Effector memory CD4-positive, alpha-beta T cell (primary cell): ENCODE measurements at places on chromosomes 2 and 18.

DNA sequence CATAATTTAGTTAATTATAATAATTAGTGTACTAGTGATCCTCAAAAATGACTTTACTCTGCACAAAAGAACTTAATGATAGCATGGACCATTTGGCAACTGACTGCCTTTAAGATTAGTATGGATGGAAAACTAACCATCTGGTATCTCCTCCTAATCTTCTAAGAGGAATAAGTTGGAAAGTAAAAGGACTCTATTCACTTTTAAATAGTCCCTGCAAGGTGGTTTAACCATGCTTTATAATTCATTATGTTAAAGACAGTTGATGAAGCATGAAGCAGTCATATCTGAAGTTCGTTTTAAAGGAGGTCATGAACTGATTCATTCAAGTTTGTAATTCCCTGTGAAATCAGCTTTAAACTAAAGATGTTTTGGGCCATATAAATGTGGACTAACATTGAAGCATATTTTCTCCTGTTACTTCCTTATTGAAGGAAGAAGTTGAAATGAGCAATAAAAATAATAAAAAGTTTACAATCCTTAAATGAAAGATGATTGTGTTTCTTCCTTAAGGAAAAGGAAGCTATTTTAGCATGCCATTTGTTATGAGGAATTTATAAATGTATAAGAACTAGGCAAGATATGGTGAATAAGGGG, 446.0 kb downstream of the XIRP2 start:
- no peak overlapping the region for H3K27ac ChIP-seq
- H3K4me3 ChIP-seq: no peak overlapping the region
- no peaks in the 10 kb centered on the region for H3K27me3 ChIP-seq

- no peaks in the 10 kb centered on the region for H3K27me3 ChIP-seq
- no peaks in the 10 kb centered on the region for H3K36me3 ChIP-seq
- H3K4me1 ChIP-seq: no peaks in the 10 kb centered on the region
- no peak for DNase-seq
These were observed 72.9 kb upstream of the PAX8 start for GRCh38 chr2:113351375-113352355.

DNA sequence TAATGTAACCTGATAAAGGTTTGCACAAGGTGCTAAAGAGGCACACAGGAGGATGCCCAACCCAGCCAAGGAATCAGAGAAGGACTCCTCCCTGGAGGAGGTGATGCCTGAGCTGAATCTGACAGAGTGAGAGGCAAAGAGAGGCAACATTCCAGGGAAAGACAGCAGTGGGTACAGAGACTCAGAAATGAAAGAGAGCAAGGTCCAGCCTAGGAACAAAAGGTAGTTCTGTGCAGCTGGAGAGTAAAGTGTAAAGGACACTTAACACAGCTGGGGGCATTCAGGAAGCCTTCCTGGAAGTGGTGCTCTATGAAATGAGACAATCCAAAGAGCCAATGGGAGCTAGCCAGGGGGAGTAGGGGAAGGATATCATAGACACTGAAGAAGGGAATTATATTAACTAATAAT, 181.0 kb upstream of the GLI2 start:
- H3K4me3 ChIP-seq: no peak overlapping the region
- DNase-seq: no peak
- no peaks in the 10 kb centered on the region for H3K4me1 ChIP-seq
- H3K27ac ChIP-seq: no peak overlapping the region

DNA sequence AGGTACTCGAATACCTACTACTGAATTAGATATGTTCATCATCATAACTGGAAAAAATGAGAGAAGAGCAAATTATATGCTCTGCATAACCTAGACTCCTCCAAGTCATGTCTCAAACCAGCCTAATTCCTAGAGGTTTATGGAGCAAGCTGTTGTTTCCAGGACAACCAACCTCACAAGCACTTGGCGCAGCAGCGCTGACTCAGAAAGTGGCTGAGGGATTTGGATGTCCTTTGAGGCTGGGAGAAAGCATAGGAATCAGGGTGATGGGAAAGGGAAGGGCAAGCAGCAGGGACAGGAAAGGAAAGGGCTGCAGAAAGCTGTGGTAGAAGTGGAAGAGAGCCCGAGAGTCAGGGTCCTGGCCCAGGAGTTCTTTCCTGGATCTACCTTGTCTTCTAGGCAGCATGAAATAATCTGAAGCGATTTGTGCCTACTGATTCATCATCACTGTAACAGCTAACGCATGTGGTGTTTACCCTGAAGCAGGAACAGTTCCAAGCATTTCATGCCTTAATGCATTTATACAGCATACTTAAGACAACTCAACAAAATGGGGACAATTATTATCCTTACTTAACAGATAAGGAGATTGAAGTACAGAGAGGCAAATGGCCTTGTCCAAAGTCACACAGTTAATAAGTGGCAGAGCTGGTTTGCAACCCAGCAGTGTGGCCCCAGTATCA, 3.7 kb downstream of the PLEK start:
- no peak overlapping the region for H3K4me3 ChIP-seq
- H3K4me1 ChIP-seq: no peaks in the 10 kb centered on the region
- no peak for DNase-seq
- no peak overlapping the region for H3K27ac ChIP-seq
- no peaks in the 10 kb centered on the region for H3K36me3 ChIP-seq

GRCh38 chr2:112138159-112139032, at the start of gene FBLN7:
Gene FBLN7, plus strand, starts transcription at chr2:112138385. Its CDS starts 271 bp downstream, at chr2:112138656.
- peaks cover 3% of the 10 kb centered on the region for H3K4me1 ChIP-seq
- peak within 1 kb of the TSS; percentile 40 for H3K4me3 ChIP-seq
- peaks cover 6% of the 10 kb centered on the region for H3K27me3 ChIP-seq
- DNase-seq: no peak
- H3K27ac ChIP-seq: no peak within 1 kb of the TSS

DNA sequence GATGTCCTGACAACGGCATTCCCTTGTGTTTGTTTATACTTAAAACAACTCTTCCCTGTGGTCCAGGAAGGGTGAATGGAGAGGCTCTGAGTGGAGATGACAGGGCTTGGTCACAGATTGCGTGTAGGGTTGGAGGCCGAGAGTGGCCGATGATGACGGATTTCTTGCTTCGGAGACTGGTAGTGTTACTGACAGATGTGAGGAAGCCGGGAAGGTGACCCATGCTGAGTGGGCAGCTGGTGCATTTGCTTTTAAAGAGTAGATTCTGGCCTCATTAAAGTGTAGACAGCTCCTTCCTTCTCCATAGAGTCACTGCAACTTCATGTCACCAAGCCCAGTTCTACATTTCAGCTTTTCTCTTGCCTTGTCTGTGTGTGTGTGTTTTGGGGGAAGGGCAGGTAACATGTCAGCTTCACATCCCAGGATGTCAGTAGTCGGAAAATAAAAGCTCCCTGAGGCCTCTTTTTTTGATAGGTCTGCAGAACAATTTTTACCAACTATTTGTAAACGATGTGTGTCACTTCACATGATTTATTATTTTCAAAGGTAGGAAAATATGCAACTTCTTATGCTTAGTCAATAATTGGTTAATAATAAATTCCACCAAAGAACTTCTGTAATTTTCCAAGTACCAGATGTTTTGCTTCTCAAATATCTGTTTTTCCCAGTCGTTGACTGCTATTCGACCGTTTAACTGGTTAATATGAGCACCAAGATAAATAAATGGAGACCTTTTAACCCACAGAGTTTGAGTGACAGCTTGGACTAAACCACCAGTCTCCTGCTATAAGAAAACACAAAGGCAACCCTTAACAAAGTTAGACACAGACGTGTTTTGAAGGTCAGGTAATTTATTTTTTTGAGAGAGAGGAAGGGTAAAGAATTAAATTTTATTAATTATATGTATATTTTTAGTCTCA, 436.9 kb downstream of the SLC4A3 start:
- no peaks in the 10 kb centered on the region for H3K27me3 ChIP-seq
- H3K27ac ChIP-seq: no peak overlapping the region
- H3K4me1 ChIP-seq: no peaks in the 10 kb centered on the region
- H3K4me3 ChIP-seq: no peak overlapping the region

GRCh38 chr2:96529376-96530143, 7.0 kb upstream of the ARID5A start:
- H3K27me3 ChIP-seq: no peaks in the 10 kb centered on the region
- no peak for DNase-seq
- no peaks in the 10 kb centered on the region for H3K36me3 ChIP-seq
- peaks cover 49% of the 10 kb centered on the region for H3K4me1 ChIP-seq

- no peaks in the 10 kb centered on the region for H3K36me3 ChIP-seq
- no peaks in the 10 kb centered on the region for H3K4me1 ChIP-seq
- H3K27me3 ChIP-seq: no peaks in the 10 kb centered on the region
- H3K4me3 ChIP-seq: no peak overlapping the region
- DNase-seq: no peak
- H3K27ac ChIP-seq: no peak overlapping the region
These were observed 54.7 kb downstream of the ATIC start for GRCh38 chr2:215366440-215367032.

DNA sequence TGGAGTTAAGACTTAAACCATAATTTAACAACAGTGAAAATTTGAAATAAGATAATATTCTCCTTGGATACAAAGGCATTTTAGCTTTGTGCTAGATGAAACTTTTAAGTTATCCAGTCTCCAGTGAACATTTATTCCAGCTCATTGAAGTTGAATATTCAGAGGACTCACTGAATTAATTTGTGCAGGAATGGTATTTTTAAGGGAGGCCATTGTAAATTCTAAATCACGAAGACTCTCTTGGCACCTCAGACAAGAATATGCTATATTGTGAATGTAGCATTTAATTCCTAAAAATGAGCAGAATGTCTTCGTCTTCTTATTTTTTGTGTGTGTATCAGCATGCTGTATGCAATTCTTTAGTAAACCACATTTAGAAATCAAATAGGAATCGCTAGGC, 731.7 kb upstream of the RAB6C start:
- no peaks in the 10 kb centered on the region for H3K36me3 ChIP-seq

DNA sequence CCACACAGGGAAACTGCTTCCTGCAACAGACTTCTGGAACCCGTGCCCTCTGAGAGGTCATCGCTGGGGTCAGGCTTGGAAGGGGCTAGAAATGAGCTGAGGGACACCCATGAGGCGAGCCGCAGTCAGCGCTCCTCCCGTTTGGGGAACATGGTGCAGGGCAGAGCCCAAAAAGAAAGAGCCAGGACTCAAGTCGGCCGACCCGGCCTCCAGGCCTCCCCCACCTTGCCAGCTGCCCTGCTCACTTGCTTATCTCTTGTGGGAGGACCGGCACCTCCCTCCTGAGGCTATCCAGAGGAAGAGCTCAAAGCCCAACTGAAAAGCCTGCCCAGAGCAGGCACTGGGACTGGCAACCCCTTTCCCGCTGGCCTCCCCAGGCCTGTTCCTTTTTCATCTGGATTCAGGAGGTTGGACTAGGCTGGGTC, 43.6 kb downstream of the SCTR start:
- H3K27me3 ChIP-seq: no peaks in the 10 kb centered on the region
- no peaks in the 10 kb centered on the region for H3K36me3 ChIP-seq
- H3K4me1 ChIP-seq: no peaks in the 10 kb centered on the region
- no peak for DNase-seq
- no peak overlapping the region for H3K4me3 ChIP-seq

DNA sequence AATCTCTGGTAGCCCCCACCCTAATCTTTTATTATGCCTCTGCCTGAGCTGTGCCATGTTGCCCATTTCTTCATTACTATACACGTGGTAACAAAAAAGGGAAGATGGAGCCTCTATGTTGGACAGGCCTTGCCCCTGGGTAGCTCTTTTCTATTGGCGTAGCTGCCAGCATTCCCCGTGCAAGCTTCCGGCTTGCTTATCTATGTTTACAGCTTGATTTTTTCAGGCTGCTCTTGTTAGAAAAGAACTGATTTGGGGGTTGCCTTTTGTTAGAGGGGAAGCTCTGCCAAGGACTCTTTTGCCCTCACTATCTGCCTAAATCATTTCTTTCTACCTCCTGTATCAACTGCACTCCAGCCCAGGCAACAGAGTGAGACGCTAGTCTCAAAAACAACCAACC, 45.5 kb upstream of the ZSWIM2 start:
- no peaks in the 10 kb centered on the region for H3K4me1 ChIP-seq
- no peak overlapping the region for H3K4me3 ChIP-seq
- DNase-seq: no peak

GRCh38 chr18:23871410-23871809, 143.1 kb upstream of the TTC39C start:
- peak; percentile 58 for DNase-seq
- H3K27me3 ChIP-seq: no peaks in the 10 kb centered on the region
- no peak overlapping the region for H3K4me3 ChIP-seq
- no peaks in the 10 kb centered on the region for H3K36me3 ChIP-seq

- no peak overlapping the region for H3K27ac ChIP-seq
- H3K27me3 ChIP-seq: no peaks in the 10 kb centered on the region
- no peak for DNase-seq
- H3K4me1 ChIP-seq: no peaks in the 10 kb centered on the region
These were observed 1081.4 kb upstream of the NRXN1 start for GRCh38 chr2:52113338-52113737.

GRCh38 chr18:33744032-33744697, 166.1 kb downstream of the ASXL3 start:
- H3K27me3 ChIP-seq: no peaks in the 10 kb centered on the region
- H3K36me3 ChIP-seq: no peaks in the 10 kb centered on the region
- DNase-seq: no peak
- no peak overlapping the region for H3K27ac ChIP-seq
- no peak overlapping the region for H3K4me3 ChIP-seq
- H3K4me1 ChIP-seq: no peaks in the 10 kb centered on the region

GRCh38 chr2:150143087-150143536, 344.4 kb downstream of the RND3 start:
- H3K27me3 ChIP-seq: no peaks in the 10 kb centered on the region
- no peak overlapping the region for H3K4me3 ChIP-seq
- DNase-seq: no peak
- H3K36me3 ChIP-seq: no peaks in the 10 kb centered on the region
- no peaks in the 10 kb centered on the region for H3K4me1 ChIP-seq
- no peak overlapping the region for H3K27ac ChIP-seq

DNA sequence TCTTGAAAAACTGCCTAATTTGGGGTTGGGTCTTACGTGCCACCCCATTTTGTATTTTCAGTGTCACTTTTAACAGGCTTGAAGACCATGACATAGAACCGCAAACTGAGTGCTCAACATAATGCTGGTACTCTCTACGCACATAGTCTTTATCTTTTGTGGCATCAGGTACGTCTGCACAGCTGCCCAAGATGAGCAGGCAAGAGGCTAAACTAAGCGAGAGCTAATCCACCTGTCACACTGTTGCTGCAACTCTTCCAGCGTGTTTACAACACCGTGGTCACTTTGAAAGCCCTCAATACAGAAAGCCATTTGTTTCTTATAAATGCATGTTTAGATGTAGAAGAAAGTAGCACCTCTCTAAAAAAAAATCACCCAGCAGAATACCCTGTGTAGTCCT, 270.0 kb upstream of the TCF4 start:
- no peak overlapping the region for H3K27ac ChIP-seq
- no peaks in the 10 kb centered on the region for H3K36me3 ChIP-seq
- DNase-seq: no peak
- no peaks in the 10 kb centered on the region for H3K4me1 ChIP-seq

- no peaks in the 10 kb centered on the region for H3K36me3 ChIP-seq
- no peak overlapping the region for H3K4me3 ChIP-seq
- no peaks in the 10 kb centered on the region for H3K27me3 ChIP-seq
- no peaks in the 10 kb centered on the region for H3K4me1 ChIP-seq
These were observed 51.4 kb upstream of the ACYP2 start for GRCh38 chr2:54063967-54064535.

DNA sequence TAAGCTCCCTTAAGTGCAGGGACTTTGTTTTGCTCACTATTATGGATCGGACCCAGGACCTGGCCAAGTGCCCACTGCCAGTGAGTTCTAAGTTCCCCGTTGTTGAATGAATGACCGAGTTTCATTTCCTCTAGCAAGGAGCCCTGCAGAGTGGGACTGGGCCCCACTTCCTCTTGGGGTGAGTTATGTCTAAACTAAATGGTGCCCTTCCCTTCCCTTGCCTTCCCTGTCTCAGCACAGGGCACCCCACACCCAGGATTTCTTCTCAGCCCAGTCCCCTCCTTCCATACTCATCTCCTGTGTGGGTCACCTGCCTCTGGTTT, 195.3 kb upstream of the HS6ST1 start:
- no peaks in the 10 kb centered on the region for H3K36me3 ChIP-seq
- DNase-seq: no peak
- no peak overlapping the region for H3K4me3 ChIP-seq
- H3K4me1 ChIP-seq: no peaks in the 10 kb centered on the region
